ENCODE measurements at places on chromosomes 11 and 22.

GRCh38 chr11:111429066-111429506, 50.0 kb upstream of the POU2AF1 start:
- peak; percentile 52 for DNase-seq

GRCh38 chr22:27383896-27384295, 417.7 kb downstream of the MN1 start:
- no peak for DNase-seq

DNA sequence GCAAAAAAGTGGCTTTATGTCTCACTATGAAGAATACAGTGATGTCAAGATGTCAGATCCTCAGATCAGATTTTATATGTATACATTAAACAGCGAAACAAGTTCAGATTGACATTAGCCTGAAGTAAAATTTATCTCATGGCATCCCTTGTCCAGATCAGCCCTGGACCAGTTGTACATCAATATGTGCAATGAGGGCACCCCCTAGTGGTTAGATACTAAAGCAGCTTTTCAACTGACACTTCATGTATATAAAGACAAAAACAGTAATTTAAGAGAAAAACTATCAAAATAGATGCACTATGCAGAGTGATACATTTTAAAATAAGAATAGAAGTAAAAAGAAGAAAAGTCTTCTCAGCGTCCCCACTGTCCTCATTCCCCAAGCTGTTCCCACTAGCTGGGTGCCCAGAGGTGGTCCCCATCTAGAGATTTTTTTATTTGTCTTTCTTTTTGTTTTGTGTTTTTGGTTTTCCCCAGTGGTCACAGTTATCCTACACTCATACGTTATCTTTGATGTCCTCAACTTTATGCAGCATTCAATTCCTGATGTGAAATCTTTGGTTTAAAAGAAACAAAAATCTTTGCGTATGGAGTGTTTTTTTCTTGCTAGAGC, 2193.4 kb upstream of the RAG2 start:
- DNase-seq: peak; percentile 63

GRCh38 chr22:19970031-19970478, 28.4 kb upstream of the TXNRD2 start:
- no peak for DNase-seq

DNA sequence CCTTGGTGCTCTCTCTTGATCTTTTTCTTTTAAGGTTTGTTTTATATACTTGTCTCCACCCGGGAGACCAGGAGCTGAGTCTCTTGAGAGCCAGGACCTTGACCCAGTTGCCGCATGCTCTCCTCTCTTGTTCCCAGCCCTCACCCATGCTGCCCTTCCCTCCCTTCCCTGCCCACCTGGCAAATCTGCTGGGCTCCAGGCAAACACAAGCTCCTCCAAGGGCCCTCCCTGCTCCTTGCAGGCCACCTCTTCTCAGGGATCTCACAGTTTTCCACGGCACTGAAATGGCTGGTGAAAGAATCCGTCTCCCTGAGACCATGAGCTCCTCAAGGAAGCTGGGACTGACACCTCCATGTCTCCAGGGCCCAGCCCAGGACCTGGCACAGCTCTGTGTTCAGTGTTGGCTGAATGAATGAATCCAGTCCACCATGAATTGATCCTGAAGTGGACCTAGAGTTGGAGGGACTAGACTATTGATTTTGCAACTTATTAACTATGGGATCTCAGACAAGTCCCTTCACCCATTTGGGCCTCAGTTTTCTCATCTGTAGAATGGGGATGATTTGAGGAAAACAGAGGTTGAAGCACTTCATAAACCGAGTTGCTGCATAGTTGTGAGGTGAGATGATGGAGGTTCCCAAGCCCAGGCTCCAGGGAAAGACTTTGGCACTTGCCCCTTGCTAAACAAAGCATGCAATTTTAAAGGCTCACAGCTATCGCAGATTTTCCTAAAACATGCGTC, 25.1 kb upstream of the FBLN1 start:
- DNase-seq: no peak

GRCh38 chr22:44147008-44147645, 33.6 kb upstream of the PARVG start:
- DNase-seq: no peak

- no peak for DNase-seq
Observed at GRCh38 chr11:28743061-28743550, 634.9 kb downstream of the METTL15 start.

DNA sequence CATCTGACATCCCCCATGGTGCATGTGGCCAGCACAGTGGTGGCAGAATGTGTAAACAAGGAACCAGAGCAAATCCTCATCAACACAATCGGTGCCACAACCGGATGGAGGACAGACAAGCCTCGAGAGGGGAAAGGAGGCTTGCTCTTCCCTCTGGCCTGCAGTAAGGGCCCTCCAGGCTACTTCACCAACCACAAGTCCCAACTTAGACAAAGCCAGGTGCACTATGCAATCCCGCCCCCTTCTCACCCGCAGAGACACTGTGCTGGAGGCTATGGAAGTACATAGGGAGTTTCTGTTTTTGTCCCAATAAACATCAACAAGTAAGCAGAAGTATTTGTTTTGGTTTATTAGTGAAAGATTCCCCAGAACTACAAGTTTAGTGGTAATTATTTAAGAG, 54.3 kb downstream of the SPATA19 start:
- no peak for DNase-seq

GRCh38 chr11:89181111-89181510, 3.4 kb downstream of the TYR start:
- no peak for DNase-seq

GRCh38 chr11:123046473-123047259, 15.3 kb downstream of the HSPA8 start:
- DNase-seq: no peak

GRCh38 chr11:30348035-30348434, 25.1 kb downstream of the ARL14EP start:
- no peak for DNase-seq

DNA sequence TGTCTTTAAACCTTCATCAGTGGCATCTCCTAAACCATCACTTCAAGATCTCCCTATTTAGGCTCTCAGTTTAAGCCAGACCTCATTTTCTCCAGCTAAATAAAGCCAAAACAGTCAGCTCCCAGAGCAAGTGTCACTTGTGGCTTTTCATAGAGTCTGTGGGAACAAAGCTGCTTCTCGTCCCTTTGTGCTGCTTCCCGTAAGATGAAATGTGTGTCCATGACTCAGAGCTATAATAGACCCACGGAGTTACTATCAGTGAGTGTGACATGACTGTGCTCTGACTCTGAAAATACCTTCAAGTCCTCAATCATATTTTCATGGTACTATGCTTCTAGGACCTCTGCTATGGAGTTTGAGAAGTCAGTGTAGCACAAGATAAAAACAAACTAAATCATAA, 57.3 kb upstream of the SLN start:
- no peak for DNase-seq

DNA sequence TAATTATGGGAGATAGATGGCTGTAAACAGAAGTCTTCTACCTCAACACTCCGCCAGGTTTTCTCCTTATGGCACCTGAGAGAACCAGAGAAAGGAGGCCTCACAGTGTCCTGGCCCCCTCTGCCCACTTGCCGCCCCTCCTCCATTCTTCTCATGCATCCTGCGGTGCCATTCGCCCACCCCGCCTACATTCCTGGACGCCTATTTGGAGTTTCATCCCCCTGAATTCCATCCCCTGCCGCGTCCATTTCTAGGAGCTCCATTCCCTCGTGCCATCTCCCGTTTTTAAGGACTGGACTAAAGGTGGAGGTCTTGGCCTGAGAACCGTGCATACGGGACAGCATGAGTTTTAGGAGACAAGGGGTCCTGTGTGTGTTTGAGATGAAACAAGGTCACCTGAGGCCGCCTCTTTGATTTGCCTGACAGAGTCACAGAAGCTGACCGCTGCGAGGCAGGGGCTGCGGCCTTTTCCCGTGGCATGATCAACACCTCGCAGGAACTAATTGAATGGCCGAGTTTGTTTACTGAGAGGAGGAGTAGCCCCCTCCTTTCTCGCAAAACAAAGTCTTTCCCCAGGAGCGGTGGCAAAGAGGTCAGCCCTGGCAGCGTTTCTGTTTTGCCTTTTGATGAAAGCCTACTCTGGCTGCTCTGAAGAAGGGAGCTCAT, 246.2 kb downstream of the ST3GAL4 start:
- DNase-seq: no peak

DNA sequence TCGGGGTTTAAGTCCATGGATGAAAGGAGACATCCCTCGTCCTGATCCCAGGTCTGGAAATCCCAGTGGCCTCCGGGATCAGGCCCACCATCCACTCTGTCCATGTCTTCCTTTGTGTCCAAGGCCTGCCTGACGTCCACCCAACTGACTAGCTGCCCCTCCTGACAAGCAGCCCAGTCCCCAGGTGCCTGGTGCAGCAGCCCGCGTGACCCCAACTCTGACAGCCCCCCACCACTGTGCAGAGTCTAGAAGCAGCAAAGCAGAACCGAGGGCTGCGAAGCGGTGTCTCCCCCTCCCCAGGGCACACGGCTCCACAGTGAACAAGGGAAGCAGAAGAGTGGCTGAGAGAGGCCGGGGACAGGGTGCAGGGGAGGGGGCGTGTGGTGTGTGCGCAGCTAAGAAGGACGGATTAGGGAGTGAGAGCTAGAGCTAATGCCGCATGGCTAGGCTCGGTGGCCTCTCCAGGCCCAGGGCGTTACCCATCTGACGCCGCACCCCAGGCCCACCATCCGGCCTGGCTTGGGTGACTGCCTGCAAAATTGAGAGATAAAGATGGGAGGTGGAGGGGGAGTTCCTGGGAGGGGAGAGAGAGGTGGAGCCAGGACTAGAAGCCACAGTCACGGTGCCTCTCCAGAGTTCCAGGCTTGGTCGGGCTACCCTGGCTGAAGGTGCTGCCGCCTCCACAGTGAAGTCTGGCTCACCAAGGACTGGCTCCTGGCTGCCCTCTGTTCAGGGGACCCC, 16.6 kb upstream of the BAIAP2L2 start:
- DNase-seq: no peak

GRCh38 chr11:77109236-77110019, 6.8 kb downstream of the OMP start:
- peak; percentile 17 for DNase-seq

- no peak for DNase-seq
Observed at GRCh38 chr22:45799291-45799690, 127.7 kb downstream of the ATXN10 start.

DNA sequence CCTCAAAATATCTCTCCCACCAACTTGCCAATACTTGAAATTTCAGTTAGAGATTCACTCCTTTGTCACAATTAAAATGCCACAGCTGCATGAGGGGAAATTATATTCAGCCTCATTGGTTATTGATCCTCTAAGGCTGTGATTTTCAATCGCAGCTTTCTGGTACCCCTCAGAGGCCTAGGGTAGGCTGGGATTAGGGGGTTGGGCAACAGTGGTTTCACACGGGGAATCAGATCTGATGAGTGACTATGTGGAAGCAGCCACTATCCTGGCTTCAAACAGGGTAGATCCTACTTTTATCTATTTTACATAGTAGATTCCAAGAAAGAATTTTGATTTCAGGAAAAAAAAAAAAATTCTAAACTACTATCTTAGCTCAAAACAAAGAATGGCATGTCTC, 252.5 kb downstream of the DCDC1 start:
- DNase-seq: no peak

DNA sequence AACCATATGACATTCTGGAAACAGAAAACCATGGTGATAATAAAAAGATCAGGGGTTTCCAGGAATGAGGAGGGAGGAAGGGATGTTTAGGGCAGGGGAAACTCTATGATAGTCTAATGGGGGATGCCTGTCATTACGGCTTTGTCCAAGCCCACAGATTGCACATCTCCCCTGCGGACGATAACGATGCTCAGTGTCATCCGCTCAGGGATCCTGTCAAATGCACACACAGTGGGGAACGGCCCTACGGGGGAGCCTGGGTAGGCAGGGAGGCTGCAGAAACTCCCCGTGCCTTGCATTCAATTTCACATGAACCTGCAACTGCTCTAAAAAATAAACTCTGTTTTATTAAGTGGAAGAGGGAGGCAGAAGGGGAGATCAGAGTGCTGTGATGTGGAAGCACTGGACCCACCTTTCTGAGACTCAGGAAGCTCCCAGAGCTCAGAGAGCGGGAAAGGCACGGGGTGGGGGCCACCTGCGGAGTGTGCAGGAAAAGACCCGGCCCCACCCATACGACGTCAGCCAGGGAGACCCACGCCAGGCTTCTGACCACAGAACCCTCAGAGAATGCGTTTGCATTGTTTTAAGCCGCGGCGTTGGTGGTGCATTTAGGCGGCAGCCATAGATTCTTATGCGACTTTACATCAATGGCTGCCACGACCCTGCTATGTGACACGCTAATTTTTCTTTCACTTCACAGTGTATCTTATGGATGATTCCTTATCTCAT, 543.5 kb downstream of the BRD1 start:
- DNase-seq: no peak

GRCh38 chr22:47152938-47153337, 390.5 kb downstream of the TBC1D22A start:
- no peak for DNase-seq

DNA sequence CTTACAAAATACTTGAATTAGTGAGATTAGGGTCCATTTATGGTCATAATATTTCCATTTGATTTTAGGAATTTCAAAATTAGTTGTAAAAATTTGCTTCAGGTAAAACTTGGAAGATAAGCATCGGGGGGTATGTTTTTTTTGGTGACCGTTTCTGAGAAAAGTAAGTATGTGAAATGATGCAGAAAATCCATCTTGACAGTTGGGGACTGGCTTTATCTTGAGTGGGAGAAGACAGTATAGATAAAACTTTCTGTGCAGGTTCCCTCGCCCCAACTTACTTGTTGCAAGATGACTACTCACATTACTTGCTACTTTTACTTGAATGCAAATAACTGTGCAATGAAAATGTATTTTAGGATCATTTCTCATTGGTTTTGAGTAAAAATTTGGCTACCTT, 49.5 kb downstream of the DNAJC24 start:
- no peak for DNase-seq

GRCh38 chr11:81705283-81705682, 1028.4 kb downstream of the FAM181B start:
- no peak for DNase-seq

- DNase-seq: no peak
Observed at GRCh38 chr11:33358150-33358831, 101.1 kb downstream of the HIPK3 start.

DNA sequence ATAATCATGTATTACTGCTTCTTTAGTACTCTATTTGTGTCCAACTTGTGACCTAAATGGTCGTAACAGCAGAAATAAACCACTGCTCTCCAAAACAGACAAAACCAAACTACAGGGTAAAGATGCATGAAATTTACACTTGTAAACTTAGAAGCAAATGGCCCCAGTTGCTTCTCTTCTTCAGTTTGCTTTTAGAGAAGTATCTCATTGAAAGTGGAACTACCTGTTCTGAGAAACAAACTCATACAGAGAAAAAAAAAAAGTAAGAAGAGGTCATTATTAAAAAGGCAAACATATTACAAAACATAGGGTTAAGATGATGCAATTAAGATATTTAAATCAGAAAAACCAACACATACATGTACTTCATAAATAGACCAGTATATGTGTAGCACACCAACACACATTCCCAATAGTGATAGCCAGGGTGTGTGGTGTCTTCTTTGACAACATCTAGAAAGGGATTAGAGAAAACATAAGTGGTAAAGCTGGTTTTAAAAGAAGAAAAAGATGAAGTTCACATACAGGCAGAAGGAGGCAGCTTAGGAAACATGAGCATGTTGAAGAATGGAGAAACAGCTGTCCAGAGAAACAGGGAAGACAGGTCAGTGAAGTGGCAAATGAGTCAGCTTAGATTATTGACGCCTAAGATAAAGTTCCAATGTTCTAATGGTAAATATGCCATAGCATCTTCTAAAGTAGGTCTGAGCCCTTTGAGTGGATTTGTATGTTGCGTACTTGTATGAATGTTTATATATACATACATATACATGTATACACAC, 844.7 kb upstream of the CCDC90B start:
- DNase-seq: no peak

All from ACHN (cell line).